Common myeloid progenitor, CD34-positive (primary cell): ENCODE measurements at places on chromosomes 3 and 15.

GRCh38 chr15:28896951-28897350, 11.2 kb downstream of the APBA2 start:
- no peak for DNase-seq

GRCh38 chr15:52136442-52136980, 23.9 kb upstream of the BCL2L10 start:
- no peak for DNase-seq

- DNase-seq: no peak
Measured at GRCh38 chr3:9111866-9112265, 137.6 kb downstream of the SRGAP3 start.

DNA sequence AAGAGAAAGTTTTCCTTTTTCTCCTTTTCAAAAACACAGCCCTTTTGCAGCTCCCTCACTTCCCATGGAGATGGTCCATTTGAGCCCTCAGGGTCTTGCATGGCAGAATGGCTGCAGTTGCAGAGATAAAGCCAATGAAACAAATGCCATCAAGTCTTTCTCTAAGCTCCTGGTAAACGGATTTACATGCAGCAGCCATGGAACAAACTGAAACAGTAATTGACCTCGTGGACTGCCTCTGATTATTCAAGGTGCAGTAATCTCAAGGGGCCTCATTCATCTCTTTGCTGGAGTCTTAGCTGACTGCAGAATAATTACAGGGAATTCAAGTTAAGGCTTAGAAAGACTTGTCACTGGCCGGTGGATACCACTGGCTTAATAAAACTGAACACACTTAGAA, 125.1 kb downstream of the SQOR start:
- DNase-seq: no peak

DNA sequence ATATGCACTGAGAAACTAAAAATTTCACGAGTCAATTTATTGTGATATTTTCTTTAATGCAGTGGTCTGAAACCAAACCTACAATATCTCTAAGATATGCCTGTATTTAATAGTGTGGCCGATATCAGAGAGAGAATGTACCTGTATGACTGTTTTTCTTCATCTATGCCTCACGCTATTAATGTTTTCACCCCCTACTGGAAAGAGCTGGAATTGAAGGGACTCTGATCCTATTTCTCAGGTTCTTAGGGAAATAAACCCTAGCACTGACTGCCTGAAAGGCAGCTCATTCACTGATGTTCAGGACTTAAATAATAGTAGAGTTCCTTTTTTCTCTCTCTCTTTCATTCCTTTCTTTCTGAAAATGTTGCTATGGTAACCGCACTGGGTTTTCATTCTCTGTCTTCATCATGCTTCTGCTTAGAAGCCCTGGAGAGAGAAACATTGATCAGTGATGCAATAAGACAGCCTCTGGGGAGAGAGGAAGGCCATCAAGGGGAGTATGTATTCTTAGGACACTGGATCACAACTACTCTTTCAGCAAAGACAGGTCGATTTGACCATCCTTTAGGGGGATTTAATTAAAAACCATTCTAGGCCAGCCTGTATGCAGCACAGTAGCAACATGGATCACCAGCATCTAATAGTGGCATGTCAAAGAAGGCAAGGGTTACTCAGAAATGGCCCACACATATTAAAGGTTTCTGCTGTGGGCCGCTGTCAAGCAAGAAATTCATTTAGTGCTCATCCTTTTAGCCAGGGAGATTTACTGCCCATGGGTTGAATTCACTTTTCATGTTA, 1135.7 kb downstream of the IGSF11 start:
- DNase-seq: no peak

DNA sequence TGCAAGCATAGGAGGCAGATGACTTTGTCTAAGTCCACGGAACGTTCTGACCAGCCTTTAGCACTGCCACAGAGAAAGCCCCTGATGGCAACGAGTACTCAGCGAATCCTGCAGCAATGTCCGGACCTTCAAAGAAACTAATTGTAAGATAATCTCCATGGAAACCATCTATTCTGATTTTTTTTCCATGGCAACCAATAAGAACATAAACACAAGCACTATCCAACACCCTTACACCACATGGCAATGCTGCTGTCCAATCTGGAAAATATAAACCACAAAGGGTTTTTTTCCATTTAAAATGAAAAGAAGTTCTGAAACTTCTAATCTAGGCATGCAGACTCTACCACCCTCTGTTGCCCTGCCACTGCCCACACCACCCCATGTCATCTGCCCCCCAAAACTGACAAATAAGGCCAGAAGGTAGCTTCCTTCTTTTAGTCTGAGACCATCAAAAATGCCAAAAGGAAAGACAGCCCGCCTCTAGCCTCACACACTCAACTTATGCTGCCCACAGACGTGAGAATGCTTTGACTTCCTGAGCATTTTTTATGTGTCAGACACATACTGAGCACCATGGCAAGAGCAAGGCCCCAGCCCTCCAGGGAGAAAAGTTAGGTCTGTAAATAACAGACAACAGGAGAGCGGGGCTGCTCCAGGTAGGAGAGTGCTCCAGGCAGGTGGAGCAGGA, 44.5 kb downstream of the POC1A start:
- DNase-seq: peak; percentile 88

DNA sequence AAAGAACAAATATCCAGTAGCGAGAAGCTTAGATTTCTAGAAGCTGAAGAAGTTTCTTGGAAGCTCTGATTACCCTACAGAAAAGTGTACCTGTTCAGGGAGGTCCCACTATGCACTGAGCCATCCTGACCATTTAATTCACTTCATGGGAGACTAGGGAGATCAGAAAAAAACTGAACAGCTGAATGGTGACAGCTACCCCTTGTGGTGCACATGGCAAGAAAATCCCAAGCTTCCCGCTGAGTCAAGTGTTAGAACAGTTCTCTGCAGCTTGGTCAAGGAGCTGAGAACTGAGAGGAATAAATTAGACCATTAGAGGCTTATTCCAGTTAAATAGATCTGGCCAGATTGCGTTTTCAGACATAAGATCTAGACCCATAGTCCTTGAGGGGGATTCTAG, 197.2 kb upstream of the VEPH1 start:
- no peak for DNase-seq
